ENCODE measurements at places on chromosomes 5 and 9. TPM values are rescaled to one million over a fixed set of nuclear protein-coding genes. Genes with fewer than 3 reads are reported as not detected.
A peak's percentile ranks its signal among the peaks of the same experiment; 100 is the strongest.

- no peak overlapping the region for H3K27ac ChIP-seq
- H3K4me1 ChIP-seq: no peaks in the 10 kb centered on the region
- H3K4me3 ChIP-seq: no peak overlapping the region
Observed at GRCh38 chr5:54325272-54325609, 14.9 kb upstream of the ARL15 start.

DNA sequence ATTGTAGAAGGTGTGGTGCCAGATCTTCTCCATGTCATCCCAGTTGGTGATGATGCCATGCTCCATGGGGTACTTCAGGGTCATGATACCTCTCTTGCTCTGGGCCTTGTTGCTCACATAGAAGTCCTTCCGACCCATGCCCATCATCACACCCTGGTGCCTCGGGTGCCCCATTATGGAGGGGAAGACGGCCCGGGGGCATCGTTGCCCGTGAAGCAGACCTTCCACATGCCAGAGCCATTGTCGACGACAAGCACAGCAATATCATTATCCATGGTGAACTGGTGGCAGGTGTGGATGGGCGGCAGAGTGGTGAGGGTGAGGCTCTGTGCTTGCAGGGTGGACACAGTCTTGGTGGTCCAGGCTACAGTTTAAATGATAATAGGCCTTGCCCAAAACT lies 24.8 kb upstream of the RAPGEF6 start:
- H3K36me3 ChIP-seq: no peaks in the 10 kb centered on the region
- no peaks in the 10 kb centered on the region for H3K27me3 ChIP-seq
- no peak overlapping the region for H3K4me3 ChIP-seq

GRCh38 chr5:154630410-154630809 lies 124.8 kb upstream of the LARP1 start:
- H3K4me1 ChIP-seq: no peaks in the 10 kb centered on the region
- no peak overlapping the region for H3K4me3 ChIP-seq
- no peaks in the 10 kb centered on the region for H3K36me3 ChIP-seq
- no peak overlapping the region for H3K27ac ChIP-seq
- no peak for DNase-seq

DNA sequence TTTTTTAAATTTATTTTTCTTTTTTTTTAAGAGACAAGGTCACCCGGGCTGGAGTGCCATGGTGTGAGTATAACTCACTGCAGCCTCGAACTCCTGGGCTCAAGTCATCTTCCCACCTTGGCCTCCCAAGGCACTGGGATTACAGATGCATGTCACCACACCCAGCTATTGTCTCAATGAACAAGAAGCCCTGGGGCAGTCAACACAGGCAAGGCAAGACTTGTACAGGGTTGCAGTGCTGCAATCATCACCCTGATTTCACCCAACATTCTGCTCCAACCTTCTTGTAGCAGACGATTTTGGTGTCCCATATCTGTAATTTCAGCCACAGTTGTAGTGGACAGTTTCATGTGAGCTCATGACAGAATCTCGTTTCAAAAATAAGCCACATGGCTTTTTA lies 205.8 kb upstream of the KIF2A start:
- H3K27ac ChIP-seq: no peak overlapping the region
- no peaks in the 10 kb centered on the region for H3K27me3 ChIP-seq
- H3K4me1 ChIP-seq: no peaks in the 10 kb centered on the region
- no peaks in the 10 kb centered on the region for H3K36me3 ChIP-seq

GRCh38 chr9:97598461-97599288 lies 34.5 kb downstream of the TSTD2 start:
- H3K36me3 ChIP-seq: no peaks in the 10 kb centered on the region
- H3K27ac ChIP-seq: peak overlapping the region; percentile 58
- DNase-seq: peak; percentile 69
- no peak overlapping the region for H3K4me3 ChIP-seq

Gene DNAH5
- under 0.01 TPM for total RNA-seq
